ENCODE measurements at places on chromosomes 6 and 20. TPM values are rescaled to one million over a fixed set of nuclear protein-coding genes. Genes with fewer than 3 reads are reported as not detected.

Gene VWA7
- total RNA-seq = 0.25 TPM

Gene FNDC11
- total RNA-seq = 0.51 TPM

Gene PRSS16
- total RNA-seq = not detected

Gene CPXM1
- 20.3 TPM for total RNA-seq

DNA sequence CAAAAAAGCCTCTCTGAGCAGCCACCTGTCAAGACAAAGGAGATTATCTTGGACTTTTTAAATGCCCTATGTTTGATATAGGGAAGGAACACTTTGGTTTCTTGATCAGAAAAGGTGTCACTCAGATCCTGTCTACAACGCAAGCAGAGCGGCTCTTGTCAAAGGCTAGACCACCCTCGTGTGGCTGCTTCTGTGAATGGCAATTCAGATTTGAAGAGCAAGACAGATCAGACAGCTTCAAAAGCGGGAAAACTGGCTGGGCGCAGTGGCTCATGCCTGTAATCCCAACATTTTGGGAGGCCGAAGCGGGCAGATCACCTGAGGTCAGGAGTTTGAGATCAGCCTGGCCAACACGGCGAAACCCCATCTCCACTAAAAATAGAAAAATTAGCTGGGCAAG lies 10.1 kb upstream of the NXT1 start:
- DNase-seq = peak; percentile 84

- DNase-seq = no peak
These were observed 257.9 kb downstream of the SMOC2 start for GRCh38 chr6:168698923-168699322.
